ENCODE measurements at places on chromosomes 2 and 18. TPM values are rescaled to one million over a fixed set of nuclear protein-coding genes. Genes with fewer than 3 reads are reported as not detected.

The METAP1D gene
- total RNA-seq = 6.1 TPM

The STARD6 gene
- total RNA-seq = 0.82 TPM

The STPG4 gene
- total RNA-seq = 0.41 TPM

The PDCD1 gene
- total RNA-seq = 0.41 TPM

The DCDC2C gene
- total RNA-seq = 1.2 TPM

The ITPRIPL1 gene
- 4.9 TPM for total RNA-seq

The FASTKD2 gene
- 47.7 TPM for total RNA-seq

The TTN gene
- 1.6 TPM for total RNA-seq

The SCG2 gene
- total RNA-seq = 138 TPM

The FBXO15 gene
- 4.1 TPM for total RNA-seq

The SOWAHC gene
- total RNA-seq = 33.0 TPM

The EN1 gene
- total RNA-seq = not detected

The CRYBA2 gene
- not detected for total RNA-seq

The CROCC2 gene
- not detected for total RNA-seq

The C2orf81 gene
- 0.41 TPM for total RNA-seq

GRCh38 chr18:23939896-23940295 is 74.7 kb upstream of the TTC39C start:
- no peak for DNase-seq

- no peak for DNase-seq
These were observed 9.8 kb upstream of the HAAO start for GRCh38 chr2:42802150-42802549.

DNA sequence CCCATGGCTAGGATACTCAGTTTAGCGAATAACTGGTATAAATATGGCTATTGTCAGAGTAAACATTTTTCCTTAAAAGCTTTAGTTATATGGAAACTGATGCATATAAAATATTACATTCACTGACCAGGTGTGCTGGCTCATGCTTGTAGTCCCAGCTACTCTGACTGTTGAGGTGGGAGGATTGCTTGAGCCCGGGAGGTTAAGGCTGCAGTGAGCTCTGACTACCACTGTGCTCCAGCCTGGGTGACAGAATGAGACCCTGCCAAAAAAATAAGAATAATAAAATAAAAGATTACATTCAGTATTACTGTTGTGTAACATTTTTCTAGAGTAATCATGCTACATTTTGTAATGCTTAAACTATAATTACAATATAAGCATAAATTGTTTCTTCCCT is 350.4 kb upstream of the FSIP2 start:
- no peak for DNase-seq

- no peak for DNase-seq
These were observed 10.7 kb downstream of the ARHGAP15 start for GRCh38 chr2:143139835-143140393.

DNA sequence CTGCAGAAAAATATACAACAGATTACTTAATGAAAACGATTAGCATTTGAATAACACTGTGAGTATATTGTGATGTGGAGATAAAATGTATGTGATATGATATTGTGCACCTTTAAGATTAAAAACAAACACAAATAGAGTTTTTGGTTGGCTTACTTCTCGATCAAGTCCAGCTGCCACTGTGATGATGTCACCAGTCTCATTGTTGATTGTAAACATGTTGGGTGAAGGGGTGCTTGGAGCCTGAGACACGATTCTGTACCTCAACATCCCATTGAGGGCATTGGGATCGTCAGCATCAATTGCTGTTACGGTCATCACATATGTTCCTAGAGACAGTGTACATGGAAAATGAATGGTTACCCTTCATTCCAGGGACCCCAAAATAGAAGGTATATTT is 174.1 kb downstream of the CDH2 start:
- no peak for DNase-seq

DNA sequence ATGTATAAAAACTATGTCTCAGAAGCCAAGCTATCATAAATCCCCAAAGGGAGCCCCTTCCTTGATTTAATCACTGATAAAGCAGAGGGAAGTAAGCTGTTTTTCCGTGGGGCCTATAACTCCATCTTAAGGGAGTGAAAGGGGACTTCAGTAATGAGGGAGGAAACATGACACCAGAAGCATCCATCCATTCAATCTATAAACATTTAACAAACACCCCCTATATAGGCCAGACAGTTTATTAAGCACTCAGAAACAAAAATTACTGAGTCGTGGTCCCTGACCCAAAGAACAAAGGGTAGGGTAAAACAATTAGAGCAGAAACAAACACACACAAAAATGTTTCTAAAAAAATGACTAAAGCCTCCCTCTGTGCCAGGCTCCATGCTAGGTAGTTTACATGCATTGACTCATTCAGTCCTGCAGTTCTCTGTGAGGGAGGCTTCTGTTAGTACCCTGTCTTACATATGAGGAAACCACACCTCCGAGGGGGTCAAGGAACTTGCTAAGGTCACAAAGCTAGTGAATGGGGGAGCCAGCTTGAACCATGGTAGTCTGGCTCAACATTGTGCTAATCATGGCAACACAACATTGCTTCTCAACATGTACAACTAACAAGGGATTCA is 472.1 kb downstream of the CDH2 start:
- no peak for DNase-seq

GRCh38 chr2:223970343-223971128 is 13.3 kb downstream of the MRPL44 start:
- DNase-seq = no peak

- no peak for DNase-seq
These were observed 9.9 kb downstream of the EMILIN2 start for GRCh38 chr18:2856547-2857170.

- no peak for DNase-seq
These were observed 199.7 kb downstream of the PIEZO2 start for GRCh38 chr18:10949655-10950054.

DNA sequence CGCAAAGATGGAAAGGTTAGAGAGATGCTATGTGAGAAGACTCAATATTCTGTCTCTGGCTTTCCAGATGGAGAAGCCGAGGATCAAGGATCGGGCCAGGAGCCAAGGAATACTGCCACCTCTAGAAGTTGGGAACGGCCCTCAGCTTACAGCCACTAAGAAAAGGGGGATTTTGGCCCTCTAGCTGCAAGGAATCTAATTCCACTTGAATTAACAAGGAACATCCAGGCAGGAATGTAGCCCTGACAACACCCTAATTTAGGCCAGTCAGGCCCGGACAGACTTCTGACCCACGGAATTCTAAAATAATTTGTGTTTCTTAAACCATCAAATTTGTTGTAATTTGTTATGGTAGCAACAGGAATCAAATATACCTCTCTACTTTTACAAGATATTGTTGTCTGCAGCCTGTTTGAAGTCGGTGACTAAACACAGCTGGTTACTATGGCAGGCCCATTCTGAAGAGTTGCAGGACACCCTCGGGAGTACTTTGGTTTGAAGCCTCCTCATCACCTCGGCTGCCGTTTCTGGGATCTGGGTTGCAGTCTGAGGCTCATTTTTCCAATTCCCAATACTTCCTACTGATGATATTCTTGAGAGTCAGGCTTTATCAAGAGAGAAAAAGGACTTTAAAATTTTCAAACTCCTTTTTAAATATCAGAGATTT is 1131.2 kb downstream of the TSN start:
- no peak for DNase-seq

DNA sequence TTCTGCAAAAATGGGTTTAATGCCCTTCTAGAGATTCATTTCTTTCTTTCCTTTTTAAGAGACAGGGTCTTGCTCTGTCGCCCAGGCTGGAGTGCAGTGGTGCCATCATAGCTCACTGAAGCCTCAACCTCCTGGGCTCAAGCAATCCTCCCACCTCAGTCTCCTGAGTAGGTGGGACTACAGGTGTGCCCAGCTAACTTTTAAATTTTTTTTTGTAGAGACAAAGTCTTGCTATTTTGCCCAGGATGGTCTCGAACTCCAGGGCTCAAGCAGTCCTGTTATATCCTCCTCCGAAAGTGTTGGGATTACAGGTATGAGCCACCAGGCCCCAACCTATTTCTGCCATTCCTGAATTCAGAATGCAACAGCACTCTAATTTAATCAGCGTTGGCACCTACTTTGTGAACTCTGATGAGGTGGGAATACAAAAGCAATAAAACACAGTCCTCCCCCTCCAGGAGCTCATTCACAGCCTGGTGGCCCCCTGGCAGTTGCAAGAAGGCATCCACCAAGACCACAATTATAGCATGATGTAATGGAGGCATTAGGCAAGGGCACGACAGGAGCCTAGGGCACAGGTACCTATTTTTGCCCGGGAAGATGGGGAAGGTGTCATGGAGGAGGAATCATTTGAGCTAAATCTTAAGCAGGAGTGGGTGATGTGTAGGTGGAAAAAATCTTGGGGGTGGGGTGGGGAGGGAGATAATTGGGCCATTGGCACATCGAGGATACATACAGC is 5.1 kb downstream of the RHOB start:
- no peak for DNase-seq

- no peak for DNase-seq
These were observed 31.3 kb downstream of the HPCAL1 start for GRCh38 chr2:10333966-10334365.

- no peak for DNase-seq
These were observed 243.7 kb downstream of the NDUFA10 start for GRCh38 chr2:239781454-239781853.

- DNase-seq = no peak
These were observed 20.8 kb downstream of the EIPR1 start for GRCh38 chr2:3356799-3357198.

GRCh38 chr2:226213717-226214116 is 585.9 kb downstream of the IRS1 start:
- DNase-seq = no peak

Measured in frontal cortex (tissue), 4 donors.